ENCODE measurements at places on chromosomes 13 and 19. TPM values are rescaled to one million over a fixed set of nuclear protein-coding genes. Genes with fewer than 3 reads are reported as not detected.

NTF4 gene
- total RNA-seq: not detected

CLEC4M gene
- total RNA-seq: not detected

ZNF331 gene
- 5.5 TPM for total RNA-seq

DNASE2 gene
- total RNA-seq: 41.8 TPM

GAPDHS gene
- not detected for total RNA-seq

RNF126 gene
- total RNA-seq: 83.5 TPM

SRRM5 gene
- not detected for total RNA-seq

PIK3R2 gene
- total RNA-seq: 19.1 TPM

GGN gene
- total RNA-seq: 0.18 TPM

OLFM4 gene
- total RNA-seq: not detected

TSSK6 gene
- 0.35 TPM for total RNA-seq

SYCN gene
- total RNA-seq: not detected

USHBP1 gene
- not detected for total RNA-seq

MIA gene
- not detected for total RNA-seq

CADM4 gene
- total RNA-seq: 2.6 TPM

KLC3 gene
- not detected for total RNA-seq

KCNRG gene
- total RNA-seq: 1.1 TPM

SOX1 gene
- total RNA-seq: not detected

FCER2 gene
- not detected for total RNA-seq

PCDH8 gene
- total RNA-seq: not detected

COX7A1 gene
- 5.5 TPM for total RNA-seq

ATXN8OS gene
- total RNA-seq: not detected

CASP14 gene
- not detected for total RNA-seq

IRGQ gene
- 5.2 TPM for total RNA-seq

PTPRH gene
- total RNA-seq: 6.9 TPM

LRRC63 gene
- not detected for total RNA-seq

SLITRK5 gene
- total RNA-seq: not detected

JAK3 gene
- 6.2 TPM for total RNA-seq

CRB3 gene
- total RNA-seq: not detected

CBLC gene
- total RNA-seq: 0.58 TPM

LILRA6 gene
- not detected for total RNA-seq

CGB8 gene
- not detected for total RNA-seq

SMIM44 gene
- not detected for total RNA-seq

CDC16 gene
- 30.3 TPM for total RNA-seq

ZNF583 gene
- total RNA-seq: 1.8 TPM
